ENCODE measurements at places on chromosomes 16 and 17.
A peak's percentile ranks its signal among the peaks of the same experiment; 100 is the strongest.

DNA sequence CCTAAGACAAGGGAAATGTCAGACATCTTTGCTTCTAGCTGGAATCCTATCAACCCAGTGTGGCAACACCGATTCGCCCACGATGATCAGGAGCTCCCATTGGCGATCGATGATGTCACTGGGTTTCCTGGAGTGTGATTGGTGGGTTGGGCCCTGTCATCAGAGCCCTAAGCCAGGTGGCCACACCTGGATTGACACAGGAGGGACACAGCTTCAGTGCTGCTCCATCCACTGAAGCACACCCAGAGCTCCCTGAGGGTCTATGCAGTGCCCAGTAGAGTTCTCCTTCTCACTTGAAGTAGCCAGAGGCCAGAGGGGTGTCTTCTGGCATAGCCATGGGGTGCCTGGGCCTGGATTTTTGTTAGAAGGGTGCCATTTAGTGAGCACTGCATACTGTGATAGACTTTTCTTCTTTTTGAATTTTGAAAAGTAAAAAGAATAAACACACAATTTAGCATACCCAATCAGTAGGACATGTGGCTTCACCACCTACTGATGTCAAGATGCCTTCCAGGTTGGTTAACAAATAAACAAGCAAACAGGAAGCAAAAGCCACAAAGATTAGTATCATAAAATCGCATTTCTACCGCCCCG lies 77.6 kb downstream of the CMIP start:
- no peak for DNase-seq

- no peak for DNase-seq
Observed at GRCh38 chr17:56599566-56599965, 6.1 kb downstream of the NOG start.

DNA sequence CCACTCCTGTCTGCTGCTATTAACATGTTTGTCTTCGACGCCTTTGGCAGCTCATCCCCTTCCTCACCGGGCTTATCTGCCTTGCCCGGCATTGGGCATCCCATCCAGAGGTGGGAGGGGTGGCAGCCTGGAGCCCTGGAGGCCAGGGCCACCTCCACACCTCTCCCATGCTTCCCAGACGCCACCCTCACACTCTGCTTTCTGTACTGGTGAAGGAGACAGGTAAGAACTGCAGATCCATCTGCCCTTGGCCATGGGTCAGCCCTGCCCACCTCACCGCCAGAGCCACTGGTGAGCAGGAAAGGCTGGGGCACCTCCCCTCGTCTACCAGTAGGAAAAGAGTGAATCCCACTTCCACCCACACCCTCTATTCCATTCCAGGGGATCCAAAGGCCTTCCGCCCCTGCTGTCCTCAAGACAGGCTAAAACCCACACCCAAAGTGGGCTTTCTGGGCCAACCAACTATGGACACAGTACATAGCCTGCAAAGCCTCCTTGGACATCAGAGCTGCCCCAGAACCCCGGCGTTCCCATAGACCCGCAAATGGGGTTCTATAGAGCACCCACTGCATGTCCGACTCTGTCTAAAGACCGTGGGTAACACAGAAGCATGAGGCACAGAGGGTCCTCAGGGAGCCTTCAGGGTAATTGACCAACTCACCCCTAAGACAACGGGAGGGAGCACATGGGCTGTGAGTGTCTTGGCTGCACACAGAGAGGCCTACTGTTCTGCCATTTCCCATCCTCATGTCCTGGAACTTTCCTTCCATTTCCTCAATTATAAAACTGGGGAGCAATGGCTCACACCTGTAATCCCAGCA lies 23.4 kb upstream of the RBFOX3 start:
- DNase-seq, result no peak

DNA sequence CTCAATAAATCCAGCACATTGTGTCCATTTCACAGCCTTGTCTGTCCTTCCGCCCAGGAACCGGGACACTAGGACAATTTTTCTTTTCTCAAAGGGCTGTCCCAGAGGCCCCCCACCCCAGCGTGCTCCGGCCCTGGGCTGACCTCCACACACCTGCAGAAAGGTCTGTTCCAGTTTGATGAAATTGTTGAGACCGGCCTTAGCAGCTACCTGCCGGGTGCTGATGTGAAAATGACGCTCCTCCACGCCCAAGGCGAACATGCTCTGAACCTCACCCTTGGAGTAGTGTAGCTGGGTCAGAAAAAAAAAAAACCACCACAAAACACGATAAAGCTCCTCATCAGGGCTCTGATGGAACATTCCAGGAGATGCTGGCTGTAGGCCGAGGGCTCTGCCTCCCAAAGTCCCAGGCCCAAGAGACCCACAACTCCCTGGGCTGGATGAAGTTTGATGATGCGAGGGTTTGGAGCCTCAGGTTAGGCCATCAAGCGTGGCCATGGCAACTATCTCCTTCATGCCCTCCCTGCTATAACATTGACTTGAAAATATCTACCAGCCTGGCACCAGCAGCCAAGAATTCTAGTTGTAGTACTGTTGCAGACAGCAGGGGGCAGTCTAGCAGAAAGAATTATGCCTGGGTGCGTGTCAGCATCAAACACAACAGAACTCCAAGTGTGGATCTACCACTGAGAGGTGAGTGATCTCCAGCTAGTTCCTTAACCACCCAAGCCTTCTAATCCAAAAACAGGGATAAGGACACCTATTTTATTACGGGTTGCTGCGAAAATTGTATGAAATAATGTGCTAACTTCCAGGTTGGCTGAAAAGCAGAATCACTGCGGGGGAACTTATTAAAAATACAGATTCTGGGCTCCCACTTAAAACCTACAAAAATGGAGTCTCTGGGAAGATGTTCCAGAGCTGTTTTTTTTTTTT lies 62.1 kb downstream of the RMI2 start:
- peak; percentile 81 for DNase-seq

DNA sequence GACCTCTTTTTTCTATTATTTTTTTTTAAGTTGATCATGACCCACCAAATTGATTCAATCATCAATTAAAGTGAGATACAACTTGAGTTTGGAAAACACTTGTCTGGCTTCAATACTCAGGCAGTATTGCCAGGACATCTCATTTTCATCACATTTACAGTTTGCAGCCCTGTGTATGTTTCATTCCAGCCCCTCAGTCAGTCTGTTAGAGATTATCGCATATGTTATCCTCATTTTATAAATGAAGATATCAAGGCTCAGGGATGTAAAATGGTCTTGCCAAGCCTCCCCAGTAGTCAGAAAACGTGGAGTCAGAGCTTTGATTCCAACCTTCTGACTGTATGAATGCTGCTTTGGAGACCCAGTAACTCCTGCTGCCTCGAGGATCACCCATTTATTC lies 87.3 kb upstream of the CACNG3 start:
- DNase-seq, result no peak

DNA sequence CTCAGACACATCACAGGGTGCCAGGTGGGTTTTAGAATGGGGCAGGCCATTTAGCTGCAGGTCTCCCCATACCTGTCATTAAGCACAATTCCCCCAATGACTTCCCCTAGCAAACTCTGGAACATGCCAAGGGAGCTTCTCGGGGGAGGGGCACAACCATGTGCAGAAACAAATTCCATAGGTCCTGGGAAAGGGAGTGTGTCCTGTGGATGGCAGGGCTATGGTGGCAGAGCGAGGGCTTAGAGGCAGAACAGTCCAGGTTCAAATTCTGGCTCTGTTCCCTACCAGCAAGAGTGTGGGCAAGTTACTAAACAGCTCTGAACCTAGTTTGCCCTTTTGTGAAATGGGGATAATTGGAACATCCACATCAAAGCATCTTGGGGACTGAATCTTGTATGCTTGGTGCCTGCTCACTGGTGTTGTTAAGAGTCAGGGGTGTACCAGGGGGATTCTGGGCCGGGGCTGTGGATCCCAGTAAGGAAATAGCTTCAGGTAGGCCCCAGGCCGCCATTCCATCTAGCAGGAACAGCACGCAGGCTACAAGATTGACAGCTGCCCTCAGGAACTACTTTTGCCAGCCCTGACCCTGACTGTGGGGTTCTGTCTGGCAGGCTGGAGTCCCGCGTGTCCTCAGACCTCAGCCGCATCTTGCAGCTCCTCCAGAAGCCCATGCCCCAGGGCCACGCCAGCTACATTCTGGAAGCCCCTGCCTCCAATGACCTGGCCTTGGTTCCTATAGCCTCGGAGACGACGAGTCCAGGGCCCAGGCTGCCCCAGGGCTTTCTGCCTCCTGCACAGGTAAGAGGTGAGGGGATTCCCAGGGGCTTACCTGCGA lies 5.6 kb upstream of the DCAF7 start:
- DNase-seq, result no peak

- DNase-seq, result peak; percentile 48
Observed at GRCh38 chr17:21452377-21453143, 76.4 kb downstream of the KCNJ12 start.

GRCh38 chr17:47713980-47714700 lies 18.9 kb upstream of the TBX21 start:
- peak; percentile 52 for DNase-seq

GRCh38 chr16:10405386-10405939 lies 19.6 kb downstream of the ATF7IP2 start:
- DNase-seq, result no peak

- no peak for DNase-seq
Observed at GRCh38 chr16:75130150-75130771, 13.7 kb upstream of the LDHD start.

DNA sequence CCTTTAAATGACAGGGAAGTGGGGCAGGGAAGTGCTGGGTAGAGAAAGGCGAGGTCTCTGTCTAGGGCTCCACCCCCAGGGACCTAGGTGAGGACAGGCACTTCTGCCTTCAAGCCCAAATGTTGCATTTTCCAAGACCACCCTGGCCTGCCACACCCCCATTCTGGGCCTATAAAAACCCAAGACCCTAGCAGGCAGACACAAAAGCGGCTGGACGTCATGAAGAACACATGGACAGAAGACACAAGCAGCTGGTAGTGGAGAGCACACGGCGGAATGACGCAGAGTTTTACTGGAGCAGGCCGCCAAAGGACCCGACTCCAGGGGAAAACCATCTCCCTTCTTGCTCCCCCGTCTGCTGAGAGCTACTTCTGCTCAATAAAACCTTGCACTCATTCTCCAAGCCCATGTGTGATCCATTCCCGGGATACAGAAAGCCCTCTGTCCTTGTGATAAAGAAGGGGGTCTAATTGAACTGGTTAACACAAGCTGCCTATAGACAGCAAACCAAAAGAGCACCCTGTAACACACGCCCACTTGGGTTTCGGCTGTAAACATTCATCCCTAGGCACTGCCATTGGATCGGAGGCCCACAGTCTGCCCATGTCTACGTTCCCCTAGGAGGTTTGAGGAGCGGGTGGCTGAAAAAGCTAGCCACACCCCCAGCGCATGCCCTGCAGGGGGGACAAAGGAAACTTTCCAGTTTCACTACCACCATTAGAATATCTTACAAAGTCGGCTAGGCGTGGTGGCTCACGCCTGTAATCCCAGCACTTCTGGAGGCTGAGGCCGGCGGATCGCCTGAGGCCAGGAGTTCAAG lies 622.2 kb upstream of the SALL1 start:
- DNase-seq, result no peak

GRCh38 chr16:10169904-10170410 lies 12.3 kb downstream of the GRIN2A start:
- DNase-seq, result no peak

DNA sequence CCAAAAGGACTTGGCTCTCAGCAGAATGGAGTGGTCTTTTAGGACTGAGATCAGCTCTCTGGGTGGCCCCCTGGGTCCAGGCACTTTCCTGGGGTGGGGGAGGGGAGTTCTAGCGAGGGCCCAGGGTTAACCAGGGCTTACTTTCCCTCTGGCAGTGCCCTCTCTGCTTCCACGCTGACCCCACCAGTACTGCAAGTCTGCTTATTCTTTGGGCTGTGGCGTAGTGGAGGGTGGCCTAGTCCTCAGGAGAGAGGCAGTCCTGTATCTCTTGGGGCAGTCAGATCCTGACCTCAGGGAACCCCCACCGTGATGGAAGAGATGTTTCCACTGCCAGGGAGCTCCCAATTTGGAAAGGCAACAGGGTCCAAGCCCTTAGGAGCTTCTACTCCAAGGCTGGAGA lies 79.4 kb downstream of the CCDC182 start:
- no peak for DNase-seq

GRCh38 chr17:28285965-28286364 lies 33.0 kb upstream of the TMEM97 start:
- no peak for DNase-seq

DNA sequence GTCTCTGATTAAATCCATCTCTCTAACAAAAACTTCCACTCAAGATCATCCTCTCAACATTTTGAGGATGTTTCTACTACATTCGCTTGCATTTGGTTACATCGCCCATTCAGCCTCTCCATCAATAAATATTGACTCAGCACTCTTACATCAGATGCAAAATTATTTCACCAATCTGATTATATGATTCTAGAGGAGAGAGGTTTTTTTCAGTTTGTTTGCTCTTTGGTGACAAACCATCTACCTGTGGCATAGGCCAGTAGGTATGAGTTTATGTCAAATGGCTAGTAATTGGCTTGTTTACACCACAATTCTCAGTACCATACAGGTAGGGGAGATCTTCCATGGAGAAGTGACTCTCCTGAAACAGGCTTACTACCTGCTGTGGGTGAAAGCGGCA lies 52.3 kb downstream of the TOX3 start:
- no peak for DNase-seq

DNA sequence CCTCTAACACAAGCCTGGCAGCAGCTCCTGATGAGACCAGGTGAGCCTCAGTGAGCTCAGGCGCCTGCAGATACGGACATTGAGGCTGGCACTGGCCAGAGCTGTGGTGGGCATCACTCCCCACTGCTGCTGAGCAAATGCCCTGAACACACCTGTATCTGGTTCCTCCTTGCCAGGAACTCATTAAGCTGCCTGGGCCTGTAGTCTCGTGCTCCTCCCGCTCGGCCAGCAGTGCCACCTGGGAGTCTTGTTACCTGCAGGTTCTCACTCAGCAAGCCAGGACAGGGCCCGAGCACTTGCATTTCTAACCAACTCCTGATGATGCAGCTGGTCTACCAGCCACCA lies 13.3 kb downstream of the EIF4A3 start:
- DNase-seq, result no peak

- no peak for DNase-seq
Observed at GRCh38 chr17:27552276-27552732, 78.7 kb upstream of the LGALS9 start.

DNA sequence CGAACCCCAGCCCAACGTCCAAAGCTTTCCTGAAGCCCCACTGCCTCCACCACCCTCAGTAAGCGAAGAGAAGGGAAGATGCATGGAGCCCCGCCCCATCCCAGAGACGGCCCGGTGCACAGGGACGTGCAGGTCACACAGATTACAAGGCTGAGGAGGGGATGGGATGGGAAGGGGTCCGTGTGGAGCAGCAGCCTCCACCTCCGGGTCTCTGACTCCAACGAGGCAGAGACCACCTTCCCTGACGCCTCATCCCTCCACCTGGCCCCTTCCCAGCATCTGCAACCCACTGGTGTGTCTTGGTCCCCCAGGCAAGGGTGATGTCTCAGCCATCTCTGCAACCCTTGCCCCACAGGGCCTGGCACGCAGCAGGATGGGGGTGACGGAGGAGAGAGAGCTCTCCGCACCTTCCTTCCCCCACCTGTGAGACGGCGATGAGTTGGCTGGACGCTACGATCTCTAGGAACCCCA lies 58.5 kb downstream of the TBC1D16 start:
- no peak for DNase-seq
